ENCODE measurements at places on chromosomes 3 and 15. TPM values are rescaled to one million over a fixed set of nuclear protein-coding genes. Genes with fewer than 3 reads are reported as not detected.

CSPG4 gene
- total RNA-seq, result not detected

DNA sequence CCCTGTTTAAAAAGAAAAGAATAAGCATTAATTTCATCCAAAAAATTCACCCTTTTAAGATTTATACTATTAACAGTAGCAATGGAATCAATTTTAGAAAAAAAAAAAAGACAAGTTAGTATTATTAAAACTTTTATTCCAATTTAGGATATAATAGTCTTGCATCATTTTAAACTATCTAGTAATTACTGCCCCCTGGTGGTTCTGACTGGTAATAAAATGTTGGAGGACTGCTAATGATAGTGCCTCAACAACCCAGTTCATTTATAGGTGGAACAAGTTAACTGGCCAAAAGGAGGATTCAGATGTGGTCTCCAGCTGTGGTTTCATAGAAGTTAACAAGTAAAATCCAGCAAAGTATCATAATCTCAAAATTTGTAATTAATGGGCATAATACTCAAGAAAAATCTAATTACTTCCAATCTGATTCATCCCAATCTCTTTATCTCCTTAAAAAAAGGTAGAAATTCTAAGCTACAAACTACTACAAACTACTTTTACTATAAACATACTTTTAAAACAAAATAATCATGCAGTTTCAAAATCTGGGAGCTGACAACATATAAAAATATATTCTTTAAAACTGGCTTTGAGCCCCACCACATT is 30.7 kb upstream of the WDR49 start:
- no peak for DNase-seq

DNA sequence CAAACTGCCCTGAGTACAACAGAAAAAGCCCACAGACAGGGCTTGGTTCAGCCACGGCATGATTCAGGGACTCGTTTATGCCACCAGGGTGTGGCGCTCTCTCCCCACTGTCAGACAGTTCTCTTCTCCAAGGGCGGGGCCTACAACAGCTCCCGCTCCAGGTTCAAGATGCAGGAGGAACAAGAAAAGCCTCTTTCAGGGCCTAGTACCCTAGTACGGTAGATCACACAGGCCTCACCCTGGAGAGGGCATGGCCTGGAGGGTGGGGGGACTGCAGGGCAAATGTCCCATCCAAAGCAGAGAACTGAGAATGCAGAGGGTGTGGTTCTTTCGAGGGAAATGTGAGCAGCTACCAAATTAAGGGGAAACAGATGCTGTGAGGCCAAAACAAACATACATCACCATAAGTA is 12.0 kb downstream of the MESD start:
- peak; percentile 22 for DNase-seq

DNA sequence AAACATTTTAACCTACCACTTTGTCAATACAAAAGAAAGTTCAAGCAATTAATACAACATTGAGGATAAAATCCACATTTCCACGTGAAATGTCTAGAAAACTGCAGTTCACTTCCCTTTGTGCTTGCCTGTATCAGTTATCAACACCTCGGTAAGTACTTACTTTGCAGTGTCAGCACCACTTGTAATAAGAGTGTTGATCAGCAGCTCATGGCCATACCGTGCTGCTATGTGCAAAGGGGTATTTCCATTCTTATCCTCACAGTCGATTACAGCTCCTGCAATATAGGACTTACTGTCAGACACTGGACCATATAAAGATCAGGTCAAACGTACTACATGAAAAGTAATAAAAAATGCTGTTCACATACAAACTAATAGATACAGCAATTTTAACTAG is 84.4 kb downstream of the ANKRD28 start:
- DNase-seq, result no peak

DNA sequence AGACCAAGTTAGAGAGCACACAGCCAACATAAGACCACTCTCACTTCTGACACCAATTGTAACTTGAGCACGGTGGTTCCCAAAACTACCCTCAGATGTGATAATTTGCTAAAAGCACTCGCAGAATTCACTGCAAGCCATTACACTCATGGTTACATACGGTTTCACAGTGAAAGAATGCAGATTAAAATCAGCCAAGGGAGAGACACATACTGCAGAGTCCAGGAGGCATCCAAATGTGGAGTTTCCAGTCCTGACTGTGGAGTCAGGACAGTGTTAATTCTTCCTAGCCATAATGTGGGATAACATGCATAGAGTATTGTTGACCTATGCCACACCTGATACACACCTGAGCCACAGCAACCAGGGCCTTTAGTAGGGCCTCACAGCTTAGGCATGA is 956.4 kb downstream of the NTRK3 start:
- no peak for DNase-seq

DNA sequence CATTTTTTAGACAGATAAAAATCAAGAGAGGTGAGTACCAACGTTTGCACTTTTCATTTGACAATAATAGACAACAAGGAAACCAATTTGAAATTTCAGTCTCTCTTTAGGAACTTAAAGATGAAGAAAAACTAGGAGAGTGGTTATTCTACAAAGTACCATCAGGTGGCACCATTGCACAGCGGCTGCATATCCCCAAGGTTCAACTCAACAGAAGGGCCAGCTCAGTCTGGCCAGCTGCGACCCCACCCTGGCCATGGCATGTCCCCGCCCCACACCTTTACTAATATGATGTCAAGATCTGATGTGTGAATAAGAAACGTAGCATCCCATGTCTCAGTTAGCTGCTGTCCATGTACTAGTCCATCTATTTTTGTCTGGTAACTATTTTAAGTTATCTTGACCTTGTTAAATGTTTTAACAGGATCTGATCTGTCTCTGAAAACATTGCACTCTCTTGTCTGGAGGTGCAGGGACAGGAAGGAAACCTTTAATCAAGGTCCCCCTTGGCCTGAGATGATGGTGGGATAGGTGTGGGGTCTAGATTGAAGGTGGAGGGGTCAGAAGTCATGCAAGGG is 35.5 kb upstream of the CGNL1 start:
- DNase-seq, result no peak

TXNRD3 gene
- 0.76 TPM for total RNA-seq

- DNase-seq, result no peak
Observed at GRCh38 chr3:108408883-108409799, 101.3 kb downstream of the MYH15 start.

DPP8 gene
- 52.2 TPM for total RNA-seq

LRRN1 gene
- total RNA-seq, result 0.81 TPM

RLBP1 gene
- not detected for total RNA-seq

GRCh38 chr15:40421246-40422157 is 15.9 kb downstream of the IVD start:
- peak; percentile 77 for DNase-seq

CGNL1 gene
- total RNA-seq, result 0.11 TPM

- DNase-seq, result no peak
Observed at GRCh38 chr15:41574158-41574557, 15.1 kb downstream of the TYRO3 start.

ARHGEF26 gene
- not detected for total RNA-seq

- DNase-seq, result no peak
Observed at GRCh38 chr3:124401843-124402242, 328.4 kb upstream of the UMPS start.

Measured in activated B cell treated with CpG ODN at 0.5 μM for 24 hours (primary cell).